ENCODE measurements at places on chromosomes 5 and 9. TPM values are rescaled to one million over a fixed set of nuclear protein-coding genes. Genes with fewer than 3 reads are reported as not detected.

Gene TAF11L10
- total RNA-seq, result not detected

Gene ANXA2R
- total RNA-seq, result 1.6 TPM

Gene FAM78A
- total RNA-seq, result 54.6 TPM

Gene CARTPT
- total RNA-seq, result not detected

Gene MSX2
- 2.6 TPM for total RNA-seq

Gene OTP
- not detected for total RNA-seq

Gene DNAJB5
- 43.3 TPM for total RNA-seq

Gene VPS13A
- total RNA-seq, result 43.2 TPM

Gene DNM1
- 6.6 TPM for total RNA-seq

Gene ELOVL7
- 0.29 TPM for total RNA-seq

Gene CFAP77
- 6.0 TPM for total RNA-seq

Gene SLC6A7
- not detected for total RNA-seq

Gene NPDC1
- total RNA-seq, result 71.5 TPM

Gene PRDM9
- not detected for total RNA-seq

Gene SPINK7
- total RNA-seq, result not detected

Gene GPR151
- not detected for total RNA-seq

Gene DROSHA
- total RNA-seq, result 46.0 TPM

Gene PCDHGC3
- 30.0 TPM for total RNA-seq

Gene CERCAM
- total RNA-seq, result 23.2 TPM
